CD4-positive, alpha-beta T cell treated with Interleukin-6 for 4 hours (primary cell): ENCODE measurements at places on chromosomes 1 and 21.

GRCh38 chr1:167095368-167095767 lies 1.5 kb downstream of the STYXL2 start:
- DNase-seq, result peak; percentile 52

DNA sequence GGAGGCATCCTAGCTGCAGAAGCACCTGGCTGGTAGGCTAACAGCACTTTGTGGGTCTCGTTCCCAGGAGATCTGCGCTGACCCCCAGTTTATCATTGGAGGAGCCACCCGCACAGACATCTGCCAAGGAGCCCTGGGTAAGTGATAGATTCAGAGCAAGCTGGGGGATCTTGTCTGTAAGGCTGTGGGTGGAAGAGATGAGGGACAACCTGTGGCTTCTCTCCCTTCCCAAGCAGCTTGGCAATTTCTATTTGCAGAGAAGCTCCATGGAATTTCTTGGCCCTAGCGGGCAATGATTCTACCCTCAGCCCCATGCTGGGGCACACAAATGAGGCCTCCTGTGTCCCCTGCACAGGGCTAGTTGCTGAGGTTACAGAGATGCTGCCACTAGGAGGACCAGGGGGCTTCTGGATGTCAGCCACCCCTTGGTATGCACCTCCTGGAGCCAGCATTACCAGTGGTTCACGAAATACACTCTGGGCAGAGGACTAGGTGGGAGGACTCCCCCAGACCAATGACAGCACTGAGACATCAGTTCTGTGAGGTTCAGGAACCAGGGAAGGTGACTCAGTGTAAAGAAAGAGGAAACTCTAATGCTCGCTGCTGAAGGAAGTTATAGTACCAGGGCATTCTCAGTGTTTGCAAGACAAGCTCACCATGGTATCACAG lies 5.5 kb downstream of the CAPN2 start:
- DNase-seq, result peak; percentile 37

DNA sequence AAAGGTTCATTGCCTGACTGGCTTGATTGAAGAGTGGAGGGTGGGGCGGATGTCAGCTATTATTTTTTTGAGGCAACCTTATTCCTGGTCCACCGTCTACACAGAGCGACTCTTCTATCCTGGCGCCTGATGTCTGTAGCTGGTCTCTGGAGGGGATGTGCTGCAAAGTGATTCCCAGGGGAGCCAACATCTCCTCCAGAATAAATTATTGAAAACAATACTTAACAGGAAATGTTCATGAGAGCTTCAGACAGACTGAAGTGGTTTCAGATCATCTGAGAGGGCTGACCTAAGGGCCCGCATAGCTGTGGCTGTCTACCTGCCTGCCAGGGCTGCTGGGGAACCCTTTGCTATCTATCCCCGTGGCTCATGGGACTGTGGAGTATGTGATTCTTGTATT lies 66.7 kb downstream of the TEX35 start:
- DNase-seq, result no peak

DNA sequence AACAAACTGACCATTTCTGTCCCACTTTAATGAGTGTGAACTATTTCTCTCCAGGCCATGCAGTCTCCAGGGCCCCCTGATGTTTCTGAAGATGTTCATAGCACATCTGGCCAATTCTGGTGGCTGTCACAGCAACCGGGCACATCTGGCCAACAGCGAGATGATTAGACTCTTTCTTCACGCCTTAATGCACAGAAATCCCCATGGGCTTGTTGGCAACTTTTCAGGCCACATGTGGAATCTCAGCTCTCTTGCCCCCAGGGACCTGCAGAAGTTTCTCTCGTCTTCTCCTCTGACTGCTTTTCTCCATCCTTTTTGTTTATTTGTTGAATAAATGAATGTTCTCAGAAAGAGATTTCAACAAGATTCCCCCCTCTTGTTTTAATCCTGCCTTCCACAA lies 71.2 kb upstream of the HMGB4 start:
- no peak for DNase-seq

DNA sequence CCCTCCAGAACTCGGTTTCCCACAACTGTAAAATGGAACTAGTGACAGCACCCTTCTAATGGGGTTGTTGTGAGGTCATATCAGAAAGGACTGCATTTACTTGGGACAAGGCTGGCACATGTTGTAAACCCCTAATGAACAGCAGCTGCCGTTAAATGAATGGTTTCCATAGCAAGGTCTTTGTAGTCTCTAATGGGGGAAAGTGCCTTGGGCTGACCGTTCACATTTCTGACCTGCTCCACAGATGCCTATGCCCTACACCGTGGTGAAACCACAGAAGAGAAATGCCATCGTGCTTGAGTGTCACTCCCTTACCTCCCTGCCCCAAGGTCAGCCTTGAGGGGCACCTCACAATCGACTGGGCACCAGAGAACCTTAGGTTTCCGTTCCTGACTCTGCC lies 143.1 kb downstream of the ZSCAN20 start:
- no peak for DNase-seq

GRCh38 chr1:197807216-197807615 lies 31.9 kb upstream of the DENND1B start:
- no peak for DNase-seq

DNA sequence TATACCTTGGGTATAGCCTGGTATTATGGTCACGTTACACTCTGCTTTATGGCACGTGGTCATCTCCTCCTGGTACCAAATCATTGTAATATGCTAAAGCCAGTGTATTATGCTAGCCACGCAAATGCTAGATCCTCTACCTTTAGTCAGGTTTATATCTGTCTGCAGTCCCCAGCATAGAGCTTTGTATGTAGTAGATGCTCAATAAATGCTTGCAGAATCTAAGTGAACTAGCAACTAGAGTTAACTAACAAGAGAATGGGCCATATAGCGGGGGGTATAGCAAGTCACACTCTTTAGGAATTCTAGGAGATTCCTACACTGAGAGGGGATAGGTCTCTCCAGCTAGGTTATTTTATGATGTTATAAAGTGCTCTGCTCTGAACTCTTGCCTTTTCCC lies 3.0 kb downstream of the MOV10 start:
- no peak for DNase-seq

- DNase-seq, result no peak
Observed at GRCh38 chr1:190338829-190339228, 138.8 kb downstream of the BRINP3 start.

- DNase-seq, result peak; percentile 5
Observed at GRCh38 chr1:221708076-221708571, 33.8 kb downstream of the DUSP10 start.

- no peak for DNase-seq
Observed at GRCh38 chr1:46544561-46545240, 6.7 kb downstream of the KNCN start.

GRCh38 chr1:156836041-156836654 lies 19.5 kb upstream of the SH2D2A start:
- no peak for DNase-seq

DNA sequence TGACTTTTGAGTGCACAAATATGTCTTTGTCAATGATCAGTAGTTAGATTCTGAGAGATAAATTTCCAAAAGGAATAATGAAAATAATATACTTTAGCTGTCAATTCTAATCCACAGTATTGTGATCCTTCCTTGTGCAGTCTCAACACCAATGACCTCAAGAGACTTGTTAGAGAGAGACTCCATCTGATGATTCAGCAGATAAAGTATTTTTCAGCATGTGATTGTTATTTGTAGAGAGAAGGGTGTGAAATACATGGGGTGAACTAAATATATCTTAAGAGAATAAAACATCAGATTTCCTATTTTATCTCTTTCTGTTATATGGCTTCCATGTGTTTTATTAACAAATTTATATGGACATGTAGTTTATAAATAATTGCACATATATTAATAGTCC lies 5.9 kb upstream of the ZNF124 start:
- DNase-seq, result no peak

DNA sequence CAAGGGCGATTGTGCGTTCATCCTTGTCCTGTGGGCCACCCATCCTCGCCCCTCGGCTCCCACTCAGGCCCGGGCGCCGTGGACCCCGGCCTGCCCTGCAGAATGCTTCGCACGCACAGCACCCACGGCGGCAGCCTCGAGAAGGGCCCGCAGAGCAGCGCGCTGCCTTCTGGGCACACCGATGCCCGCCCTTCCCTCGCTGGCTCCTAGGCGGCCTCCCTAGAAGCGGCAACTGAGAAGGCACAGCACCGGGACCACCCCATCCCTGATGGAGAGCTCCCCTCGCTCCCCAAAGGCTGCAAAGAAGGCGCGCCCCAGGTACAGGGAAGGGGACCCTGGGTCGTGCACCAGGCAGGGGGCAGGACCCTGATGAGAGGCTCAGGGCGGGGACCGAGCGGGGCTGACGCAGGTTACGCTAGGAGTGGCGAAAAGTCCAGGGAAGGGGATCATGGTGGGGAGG lies 971 bp downstream of the CAPZB start:
- DNase-seq, result peak; percentile 42

- no peak for DNase-seq
Observed at GRCh38 chr1:60657926-60658325, 424.4 kb upstream of the NFIA start.

- peak; percentile 21 for DNase-seq
Observed at GRCh38 chr1:156319664-156320063, 18.4 kb downstream of the CCT3 start.

DNA sequence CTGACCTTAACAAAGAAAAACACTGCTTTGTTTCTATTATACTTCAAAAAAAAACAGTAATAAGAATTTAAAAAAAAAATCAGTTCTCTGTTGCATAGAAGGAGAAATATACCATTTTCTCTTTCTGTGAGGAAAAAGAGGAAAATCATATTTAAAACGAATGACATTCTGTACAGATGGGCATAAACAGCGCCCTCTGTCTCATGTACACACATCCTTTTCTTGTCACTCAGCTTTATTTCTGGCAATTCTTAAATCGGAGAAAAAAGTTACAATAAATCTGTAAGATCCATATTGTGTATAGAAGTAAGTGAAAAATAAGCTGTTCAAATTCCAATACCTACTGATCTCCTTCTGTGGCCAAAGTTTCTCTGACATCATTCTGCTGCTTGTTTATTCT lies 245.4 kb downstream of the SMYD3 start:
- no peak for DNase-seq

DNA sequence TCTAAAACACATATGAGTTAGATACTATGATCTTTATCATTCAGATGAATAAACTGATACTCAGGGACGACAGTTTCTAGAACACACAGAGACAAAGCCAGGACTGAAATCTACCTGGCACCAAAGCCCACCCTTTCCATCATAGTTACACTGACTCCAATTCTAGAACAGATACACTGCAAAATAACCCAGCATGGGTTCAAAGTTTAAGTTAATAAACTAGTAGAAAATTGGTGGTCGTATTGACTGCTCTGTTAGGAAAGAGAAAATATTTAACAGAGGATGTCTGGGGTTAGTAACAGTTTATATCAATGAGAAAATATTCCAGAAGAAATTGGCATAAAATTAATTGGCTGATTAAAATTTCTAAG lies 60.8 kb upstream of the BCL9 start:
- no peak for DNase-seq

DNA sequence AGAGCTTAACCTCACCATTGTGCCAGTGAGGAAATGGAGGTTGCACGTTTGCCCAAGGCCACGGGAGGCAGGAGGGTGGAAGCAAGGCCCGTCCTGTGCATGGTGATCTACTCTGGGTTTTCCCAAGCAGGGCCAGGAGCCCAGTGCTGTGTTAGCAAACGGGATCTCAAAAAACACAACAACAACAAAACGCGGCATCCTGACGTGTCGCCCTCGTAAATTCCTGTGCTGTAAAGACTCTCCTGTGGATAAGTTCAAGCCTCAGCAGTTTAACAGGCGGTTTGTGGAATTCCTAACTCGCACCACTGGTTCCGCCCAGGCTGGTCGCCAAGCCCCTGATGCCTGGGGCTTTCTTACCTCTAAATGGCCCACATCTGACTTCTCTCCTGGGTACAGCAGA lies 39.1 kb downstream of the TFF3 start:
- no peak for DNase-seq

- DNase-seq, result no peak
Observed at GRCh38 chr1:198118134-198118533, 38.7 kb upstream of the NEK7 start.

DNA sequence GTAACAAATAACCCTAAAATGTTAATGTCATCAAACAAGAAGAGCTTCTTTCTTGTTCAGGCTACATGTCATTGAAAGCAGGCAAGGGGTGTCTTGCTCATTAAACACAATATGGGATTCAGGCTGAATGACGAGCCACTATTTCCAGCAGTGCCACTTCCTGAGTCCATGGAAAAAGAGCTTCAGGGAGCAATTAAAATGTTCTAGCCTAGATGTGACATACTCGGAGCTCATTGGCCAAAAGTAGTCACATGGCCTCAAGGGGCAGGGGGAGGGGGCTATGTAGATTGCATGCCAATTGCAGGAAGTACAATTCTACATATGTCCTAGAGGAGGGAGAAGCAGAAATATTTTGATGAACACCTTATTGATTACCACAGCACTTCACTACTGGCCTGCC lies 685.3 kb upstream of the ADGRL2 start:
- no peak for DNase-seq

DNA sequence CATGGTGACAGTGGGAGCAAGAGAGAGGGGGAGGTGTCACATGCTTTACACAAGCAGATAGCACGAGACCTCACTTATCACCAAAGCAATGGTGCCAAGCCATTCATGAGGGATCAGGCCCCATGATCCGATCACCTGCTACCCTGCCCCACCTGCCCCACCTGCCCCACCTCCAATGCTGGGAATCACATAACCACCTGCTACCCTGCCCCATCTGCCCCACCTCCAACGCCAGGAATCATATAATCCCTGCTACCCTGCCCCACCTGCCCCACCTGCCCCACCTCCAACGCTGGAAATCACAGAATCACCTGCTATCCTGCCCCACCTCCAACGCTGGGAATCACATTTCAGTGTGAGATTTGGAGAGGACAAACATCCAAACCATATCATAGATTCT lies 10.6 kb upstream of the AIRE start:
- no peak for DNase-seq

DNA sequence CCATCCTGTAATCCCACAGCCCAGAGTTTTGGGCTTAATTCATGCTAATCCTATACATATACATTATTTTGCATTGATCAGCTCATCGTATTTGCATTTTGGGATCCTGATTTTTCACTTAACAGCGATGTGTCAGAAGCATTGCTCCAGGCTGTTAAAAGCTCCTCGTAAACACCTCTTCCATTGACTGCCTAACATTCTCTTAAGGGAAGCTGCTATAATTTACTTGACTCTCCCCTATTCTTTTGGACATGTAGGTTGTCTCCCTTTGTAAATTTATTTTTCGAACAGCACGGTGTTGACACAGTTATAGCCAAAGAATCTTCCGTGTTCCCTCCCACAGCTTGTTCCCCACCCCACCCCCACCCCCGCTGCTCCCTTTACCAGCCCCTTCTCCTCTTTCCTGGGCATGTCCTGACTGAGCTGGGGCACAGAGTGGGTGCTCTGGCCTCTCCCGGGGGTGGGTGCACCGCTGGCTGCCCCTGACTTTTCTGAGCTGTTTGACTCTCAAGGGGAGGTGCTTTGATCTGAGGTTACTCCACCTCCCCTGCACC lies 22.8 kb downstream of the LDLRAP1 start:
- DNase-seq, result no peak

- DNase-seq, result no peak
Observed at GRCh38 chr1:179925922-179926849, 28.4 kb upstream of the CEP350 start.

GRCh38 chr21:42056468-42056867 lies 14.6 kb upstream of the UMODL1 start:
- no peak for DNase-seq

- no peak for DNase-seq
Observed at GRCh38 chr1:179175011-179175841, 54.3 kb downstream of the ABL2 start.

- peak; percentile 40 for DNase-seq
Observed at GRCh38 chr1:201999625-202000238, 10.7 kb upstream of the ELF3 start.
